Activated T-helper 1 cell treated with Interleukin-2 at 50 U/mL for 16 hours (primary cell): ENCODE measurements at places on chromosomes 13 and 19.

DNA sequence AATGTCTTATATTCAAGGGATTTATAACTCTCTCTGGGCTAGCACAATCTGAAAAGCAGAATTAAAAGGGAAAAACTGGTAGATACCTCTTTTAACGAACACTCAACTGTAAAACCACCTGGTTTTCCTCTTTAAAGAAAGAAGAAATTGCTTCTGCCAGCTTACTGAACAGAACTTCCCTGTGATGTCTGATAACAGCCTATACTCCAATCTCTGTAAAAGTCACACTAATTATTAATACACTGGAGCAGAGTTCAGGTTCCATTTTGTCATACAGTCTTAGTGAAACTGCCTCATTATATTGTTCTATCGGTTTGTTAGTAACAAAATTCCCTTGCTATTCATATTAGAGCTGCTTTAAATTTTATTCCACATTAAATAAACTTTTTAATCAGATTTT, 251.0 kb upstream of the STARD13 start:
- no peak for DNase-seq

DNA sequence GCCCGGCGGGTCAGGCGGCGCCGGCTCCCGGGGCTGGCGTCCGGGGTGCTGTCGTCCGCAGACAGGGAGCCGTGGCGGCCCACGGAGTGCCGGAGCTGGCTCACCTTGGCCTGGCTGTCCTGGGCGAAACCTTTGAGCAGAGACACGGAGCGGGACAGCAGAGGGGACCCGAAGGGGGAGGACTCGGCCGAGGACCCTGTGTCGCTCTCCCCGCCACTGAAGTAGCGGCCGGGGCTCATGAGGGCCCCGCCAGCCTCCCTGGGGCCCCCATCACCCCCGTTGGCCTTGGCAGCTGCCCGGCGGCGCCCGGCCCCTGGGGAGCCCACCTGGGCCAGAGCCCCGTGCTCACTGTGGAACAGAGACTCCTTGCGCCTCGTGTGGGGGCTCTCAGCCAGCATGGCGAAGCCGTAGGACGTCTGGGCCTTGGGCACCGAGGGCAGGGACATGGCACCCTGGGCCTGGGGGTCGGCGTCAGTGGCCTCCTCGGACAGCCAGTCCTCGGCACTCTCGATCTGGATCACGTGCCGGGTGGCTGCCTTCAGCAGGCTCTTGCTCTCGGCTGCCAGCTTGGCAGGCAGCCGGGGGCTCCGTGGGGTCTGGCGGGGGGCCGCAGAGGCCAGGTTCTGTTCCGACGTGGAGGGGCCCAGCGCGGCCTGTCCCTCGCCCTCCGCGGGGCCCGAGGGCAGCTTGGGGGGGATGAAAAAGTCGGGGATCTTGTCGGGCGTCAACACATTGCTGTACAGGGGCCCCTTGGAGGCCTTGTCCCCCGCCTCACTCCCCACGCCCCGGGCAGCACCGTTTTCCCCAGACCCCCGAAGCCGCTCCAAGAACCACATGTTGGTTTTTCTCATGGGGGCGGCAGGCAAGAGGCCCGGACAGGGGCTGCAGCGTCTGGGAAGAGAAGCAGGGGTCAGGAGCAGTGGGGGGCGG, 1.2 kb downstream of the C2CD4C start:
- no peak for DNase-seq

DNA sequence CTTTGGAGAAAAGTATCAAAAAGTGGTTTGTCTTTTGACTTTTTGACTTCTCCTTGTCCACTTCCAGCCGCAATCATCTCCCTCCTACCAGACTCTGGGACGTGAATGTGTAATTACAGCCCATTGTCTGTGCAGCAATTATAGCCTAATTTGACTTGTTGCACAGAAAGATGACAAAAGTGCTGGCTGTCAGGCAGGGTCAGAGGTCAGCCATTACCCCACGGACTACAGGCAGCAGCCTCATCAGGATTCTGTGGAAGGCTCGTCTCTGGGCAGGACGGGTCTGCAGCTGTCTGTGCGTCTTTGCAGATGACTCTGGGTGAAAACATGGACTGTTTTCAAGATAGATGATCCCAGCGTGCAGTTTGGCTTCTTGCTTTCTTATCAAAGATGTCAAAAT, 102.2 kb upstream of the EDNRB start:
- DNase-seq: no peak

DNA sequence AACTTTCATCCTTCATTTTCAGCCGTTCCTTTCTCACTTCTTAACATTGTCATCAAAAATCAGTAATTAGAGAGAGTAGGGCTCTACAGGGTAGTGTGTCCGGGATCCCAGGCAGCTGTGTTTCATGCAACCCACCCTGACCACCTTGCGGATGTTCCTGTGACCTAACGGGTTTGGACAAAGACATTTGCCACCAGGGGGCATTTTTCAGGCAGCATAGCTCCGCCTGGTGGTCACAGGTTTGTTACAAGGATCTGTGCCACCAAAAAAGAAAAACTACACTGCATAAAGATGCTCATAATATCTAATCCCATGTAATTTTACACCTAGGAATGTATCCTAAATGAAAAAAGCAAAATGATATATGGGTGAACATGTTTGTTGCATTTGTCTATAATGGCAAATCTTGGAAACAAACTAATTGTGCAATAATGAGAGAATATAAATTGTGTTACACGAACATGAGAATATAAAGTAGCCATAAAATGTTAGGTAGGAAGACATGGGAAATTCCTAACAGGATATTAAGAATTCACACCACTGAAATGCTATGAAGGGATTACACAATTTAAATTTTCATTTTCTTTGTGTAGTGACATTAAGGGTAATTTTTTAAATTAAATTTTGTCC, 123.0 kb downstream of the SLC7A1 start:
- DNase-seq: no peak

- DNase-seq: no peak
These were observed 26.4 kb upstream of the HNRNPA1L2 start for GRCh38 chr13:52615812-52616211.

DNA sequence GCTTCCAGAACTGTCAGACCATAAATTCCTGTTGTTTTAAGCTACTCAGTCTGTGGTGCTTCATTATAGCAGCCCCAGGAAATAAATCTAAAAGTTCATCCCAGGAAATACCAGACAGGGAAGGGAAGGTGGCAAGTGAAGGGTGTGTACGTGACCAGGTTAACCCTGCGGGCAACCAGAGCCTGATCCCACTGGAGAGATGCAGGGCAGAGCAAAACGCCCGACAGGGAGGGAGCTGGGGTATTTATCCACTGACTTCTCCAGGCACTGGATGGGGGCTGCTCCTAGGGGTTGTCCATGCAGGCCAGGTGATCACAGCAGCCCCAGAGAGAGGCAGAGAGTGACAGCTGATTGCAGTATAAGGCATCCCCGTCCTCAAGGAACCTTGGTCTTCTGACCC, 150.9 kb downstream of the CACNA1A start:
- no peak for DNase-seq

GRCh38 chr19:28482221-28482620, 730.7 kb downstream of the UQCRFS1 start:
- no peak for DNase-seq

DNA sequence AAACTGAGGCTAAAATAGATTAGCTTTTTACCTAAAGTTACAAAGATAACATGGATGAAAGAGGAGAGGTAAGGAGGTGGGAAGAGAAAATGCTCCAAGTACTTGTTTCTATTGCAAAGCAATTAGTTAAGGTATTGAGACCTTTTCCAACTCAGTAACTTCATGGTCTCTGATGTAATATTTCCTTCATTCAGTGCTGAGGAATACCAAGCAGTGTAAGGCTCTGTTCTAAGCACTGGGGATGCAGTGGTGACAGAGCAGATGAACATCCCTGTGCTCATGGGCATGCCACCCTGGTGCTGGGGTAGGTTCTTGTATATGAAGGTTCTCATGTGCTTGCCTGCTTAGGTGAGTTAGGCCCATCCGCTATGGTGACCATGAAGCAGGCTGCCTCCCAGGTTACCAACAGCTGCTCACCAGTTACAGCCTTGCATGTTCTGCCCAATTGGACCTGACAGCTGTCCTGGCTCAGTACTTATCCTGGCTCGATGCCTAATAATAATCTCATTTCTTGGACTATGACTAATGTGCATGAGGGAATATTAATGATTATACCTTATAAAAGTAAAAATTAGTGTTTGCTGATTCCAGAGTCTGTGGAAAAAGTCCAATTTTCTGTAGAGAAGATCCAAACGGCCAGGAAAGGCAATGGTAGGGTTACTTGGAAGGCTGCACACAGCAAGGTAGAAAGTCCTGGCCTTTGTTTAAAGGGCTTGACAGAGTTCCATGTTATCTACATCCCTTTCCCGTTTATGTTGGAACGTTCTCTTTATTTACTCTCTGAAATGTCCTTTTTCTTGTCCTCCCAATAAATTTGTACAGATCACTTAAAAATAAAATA, 48.3 kb downstream of the LATS2 start:
- no peak for DNase-seq

DNA sequence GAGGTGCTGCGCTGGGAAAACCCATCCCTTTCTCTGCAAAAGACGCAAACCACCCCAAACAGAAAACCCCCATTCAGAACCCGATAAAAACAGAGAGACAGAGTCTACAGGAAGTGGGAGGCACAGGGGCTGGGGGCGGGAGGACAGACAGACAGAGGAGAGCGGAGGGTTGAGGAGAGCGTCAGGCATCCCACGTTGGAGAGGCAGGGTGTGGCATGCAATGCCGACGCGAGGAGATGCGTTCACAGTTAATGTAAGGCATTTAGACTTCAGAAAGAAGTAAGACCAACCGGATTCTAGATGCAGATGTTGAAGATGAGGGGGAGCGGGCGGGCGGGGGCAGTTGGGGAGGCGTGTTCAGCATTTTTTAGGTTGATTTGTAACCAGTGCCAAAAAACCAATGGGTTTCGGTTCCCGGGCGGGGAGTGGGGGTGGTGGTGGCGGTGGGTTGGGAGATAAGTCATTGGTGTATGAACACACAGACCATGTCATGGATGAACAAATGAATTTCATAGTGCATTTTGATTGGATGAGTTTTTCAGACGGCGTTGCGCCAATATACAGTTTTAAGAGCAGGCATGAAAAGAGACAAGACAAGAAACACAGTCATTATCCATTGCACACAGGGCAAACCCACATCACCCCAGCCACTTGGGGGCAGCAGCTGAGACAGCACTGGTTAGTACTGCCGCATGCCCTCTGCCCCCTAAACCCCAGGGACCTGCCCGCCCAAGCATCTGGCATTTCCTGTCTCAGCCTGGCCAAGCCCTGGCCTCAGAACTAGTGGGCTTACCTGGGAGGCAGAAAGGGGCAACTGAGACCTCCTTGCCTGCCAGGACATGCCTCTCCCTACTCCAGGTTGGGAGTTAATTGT, 91.3 kb downstream of the IER2 start:
- DNase-seq: no peak

GRCh38 chr13:52882785-52883184, 34.3 kb upstream of the PCDH8 start:
- DNase-seq: no peak

- no peak for DNase-seq
These were observed 28.1 kb downstream of the ZNF20 start for GRCh38 chr19:12111943-12112637.

GRCh38 chr13:50677258-50677657, 166.2 kb downstream of the DLEU7 start:
- DNase-seq: no peak

- peak; percentile 50 for DNase-seq
These were observed 14.7 kb downstream of the UBAC2 start for GRCh38 chr13:99215184-99215830.

GRCh38 chr13:80100636-80101035, 240.3 kb downstream of the SPRY2 start:
- no peak for DNase-seq

- no peak for DNase-seq
These were observed 233.8 kb upstream of the EDNRB start for GRCh38 chr13:78152415-78152814.

DNA sequence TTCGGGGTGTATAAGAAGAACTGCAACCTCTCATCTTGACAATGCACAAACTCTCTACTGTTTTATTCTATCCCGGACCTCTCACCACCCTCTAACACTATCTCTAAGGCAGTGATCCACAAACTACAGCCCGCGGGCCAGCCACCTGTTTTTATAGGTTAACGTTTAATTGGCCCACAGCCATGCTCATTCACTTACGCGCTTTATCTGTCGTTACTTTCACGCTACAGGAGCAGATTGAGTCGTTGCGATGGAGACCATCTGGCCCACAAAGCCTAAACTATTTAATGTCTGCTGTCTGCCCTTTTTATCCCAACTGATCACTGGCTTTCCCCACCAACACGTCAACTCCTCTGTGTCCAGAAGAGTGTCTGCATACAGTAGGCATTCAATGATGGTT, 158.9 kb downstream of the CACNA1A start:
- no peak for DNase-seq
